Anterior cingulate cortex (tissue), 58 donors: ENCODE measurements at places on chromosomes 6 and 20.

GRCh38 chr20:44495257-44495656 is 19.6 kb downstream of the TTPAL start:
- DNase-seq: no peak

DNA sequence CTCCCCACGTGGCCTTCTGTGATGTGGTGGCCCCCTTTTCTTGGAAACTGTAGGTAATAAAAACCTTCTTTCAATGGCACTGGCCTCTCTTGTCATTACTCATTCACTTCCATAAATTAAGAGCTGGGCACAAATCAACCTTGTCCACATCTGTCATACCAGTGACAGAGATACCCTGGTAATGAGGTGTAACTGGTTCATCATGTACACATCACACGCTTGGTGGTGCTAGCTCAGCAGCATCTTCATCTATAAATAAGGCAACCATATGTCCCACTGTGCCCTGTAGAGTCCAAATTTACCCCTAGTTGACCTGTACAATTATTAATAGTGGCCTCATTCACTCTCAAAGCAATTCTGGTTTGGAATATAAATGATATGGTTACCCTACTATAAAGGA is 245.6 kb downstream of the HIVEP2 start:
- DNase-seq: no peak

DNA sequence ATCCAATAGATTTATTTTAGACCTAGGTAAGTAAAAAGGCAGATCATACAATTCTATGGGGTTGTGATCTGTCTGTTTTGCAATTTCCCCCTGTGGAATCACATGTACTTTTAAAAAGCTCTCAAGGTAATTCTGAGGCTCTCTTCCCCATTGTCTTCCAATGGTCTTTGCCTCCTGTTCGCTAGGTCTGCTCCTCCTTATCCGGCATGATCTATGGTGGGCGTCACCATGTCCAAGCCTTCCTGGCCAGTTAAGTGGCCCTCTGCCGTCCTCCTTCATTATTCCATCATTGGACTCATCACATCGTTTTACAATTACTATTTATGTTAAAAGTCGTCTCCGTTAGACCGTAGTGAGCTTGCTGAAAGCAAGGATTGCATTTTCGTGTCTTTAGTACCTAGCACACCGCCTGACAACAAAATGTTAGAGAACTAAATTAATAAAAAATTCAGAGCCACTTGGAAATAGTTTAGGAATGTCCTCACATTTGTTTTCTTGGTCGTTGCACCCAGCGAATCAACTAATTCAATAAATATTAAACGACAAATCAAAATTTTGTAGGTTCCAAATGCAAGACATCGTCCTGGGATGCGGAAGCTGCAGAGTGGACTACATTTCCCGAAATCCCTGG is 2.2 kb upstream of the STXBP5 start:
- DNase-seq: no peak

DNA sequence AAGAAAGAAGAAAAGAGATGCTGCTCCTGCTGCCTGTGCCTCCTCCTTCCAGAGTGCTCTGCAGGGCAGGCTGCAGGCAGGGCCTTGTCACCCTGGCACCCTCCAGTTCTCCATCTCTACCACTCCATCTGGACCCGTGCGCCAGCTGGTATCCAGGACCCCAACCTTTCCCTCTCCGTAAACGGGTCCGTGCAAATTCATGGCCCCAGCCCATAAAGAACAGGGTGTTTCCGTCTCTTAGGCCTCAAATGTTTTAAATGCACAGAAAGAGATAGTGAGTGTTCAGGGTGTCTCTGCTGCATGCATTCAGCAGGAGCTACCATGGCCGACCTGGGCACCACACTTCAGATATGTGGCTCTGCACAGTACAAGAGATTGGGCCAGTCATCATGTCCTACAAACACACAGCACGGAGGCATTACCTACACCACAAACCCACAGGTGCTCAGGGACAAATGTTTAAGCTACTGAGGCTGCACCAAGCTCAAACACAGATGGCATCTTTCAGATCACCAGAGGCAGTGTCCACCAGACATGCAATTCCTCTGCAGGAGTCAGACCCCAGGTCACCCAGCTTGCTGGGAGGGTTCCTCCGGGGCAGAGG is 258.1 kb downstream of the DLL1 start:
- DNase-seq: no peak

- DNase-seq: no peak
Observed at GRCh38 chr6:224350-224749, 67.9 kb upstream of the DUSP22 start.

DNA sequence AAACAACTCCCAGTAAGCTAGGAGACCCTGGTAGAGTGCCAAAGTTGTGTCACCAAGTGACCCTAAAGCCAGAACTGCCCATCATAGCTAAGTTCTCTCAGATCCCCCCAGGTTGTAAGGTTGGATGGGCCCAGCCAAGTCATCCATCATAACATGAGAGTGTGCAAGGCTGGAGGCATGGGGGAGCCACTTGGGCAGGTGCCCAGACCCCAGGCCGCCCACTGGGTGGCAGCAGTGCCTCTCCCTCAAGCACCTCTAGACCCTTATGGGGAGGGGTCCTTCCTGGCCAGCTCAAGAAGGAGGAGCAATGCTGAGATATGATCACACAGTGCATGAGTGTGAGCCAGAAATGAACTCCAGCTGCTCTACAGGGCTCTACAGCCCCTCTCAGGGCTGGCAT is 154.5 kb downstream of the MYLK4 start:
- no peak for DNase-seq

- DNase-seq: no peak
Observed at GRCh38 chr20:32292548-32292947, 15.1 kb downstream of the KIF3B start.

DNA sequence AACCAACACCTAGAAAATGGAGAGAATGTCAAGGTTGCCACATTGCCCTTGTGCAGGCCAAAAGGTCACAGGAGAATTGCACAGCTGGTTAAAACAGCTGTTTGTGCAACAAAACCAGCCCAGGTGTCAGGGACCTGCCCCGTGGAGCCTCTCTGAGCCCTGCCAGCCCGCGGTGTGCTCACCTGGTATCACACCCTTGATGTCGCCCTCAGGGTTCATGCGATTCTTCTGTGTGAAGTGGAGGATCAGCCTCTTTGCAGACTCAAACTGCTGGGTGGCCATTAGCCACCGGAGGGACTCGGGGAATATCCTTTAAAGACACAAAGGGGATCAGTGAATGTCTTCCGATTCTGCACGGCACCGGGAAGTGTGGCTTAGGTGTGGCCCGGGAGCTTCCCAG is 39.2 kb downstream of the PSMG4 start:
- DNase-seq: no peak

DNA sequence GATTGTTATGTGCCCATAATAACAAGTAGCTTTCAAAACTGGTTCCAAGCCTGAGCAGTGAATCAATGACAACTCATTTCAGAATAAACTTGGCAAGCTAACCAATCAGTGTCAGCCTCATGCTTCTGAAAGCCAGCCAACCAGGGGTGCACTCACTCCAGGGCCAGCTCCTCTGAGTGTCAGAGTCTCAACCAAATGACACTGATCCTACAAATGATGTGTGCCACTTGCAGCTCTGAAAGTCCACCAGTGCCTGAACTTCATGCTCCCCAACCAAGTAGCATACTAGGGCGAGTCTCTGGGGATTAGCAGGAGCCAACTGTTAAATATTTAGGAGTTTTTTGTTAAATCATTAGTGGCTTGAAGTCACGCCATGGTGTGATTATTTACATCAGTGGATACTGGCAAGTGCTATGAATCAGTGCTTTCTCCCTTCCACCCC is 4.5 kb downstream of the IYD start:
- DNase-seq: no peak

- DNase-seq: no peak
Observed at GRCh38 chr6:160667639-160668481, 3.8 kb upstream of the LPA start.

GRCh38 chr6:32337186-32337805 is 34.4 kb downstream of the TSBP1 start:
- no peak for DNase-seq

DNA sequence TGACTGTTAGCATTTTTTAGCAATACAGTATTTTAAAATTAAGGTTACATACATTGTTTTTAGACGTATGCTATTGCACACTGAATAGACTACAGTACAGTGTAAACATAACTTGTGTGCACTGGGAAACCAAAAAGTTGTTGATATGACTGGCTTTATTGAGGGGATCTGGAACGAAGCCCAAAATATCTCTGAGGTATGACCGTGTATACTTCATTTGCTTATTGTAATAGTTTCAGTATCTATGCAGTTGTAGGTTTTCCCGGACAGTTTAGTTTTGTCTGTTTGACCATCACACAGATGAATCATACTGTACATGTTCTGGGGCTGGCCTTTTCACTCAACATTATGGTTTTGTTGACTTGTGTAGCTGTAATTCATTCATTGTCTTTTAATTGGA is 6.9 kb upstream of the ZBTB12 start:
- no peak for DNase-seq

GRCh38 chr20:58921564-58921963 is 59.5 kb upstream of the NELFCD start:
- no peak for DNase-seq

- no peak for DNase-seq
Observed at GRCh38 chr20:6467562-6467961, 299.9 kb upstream of the BMP2 start.

DNA sequence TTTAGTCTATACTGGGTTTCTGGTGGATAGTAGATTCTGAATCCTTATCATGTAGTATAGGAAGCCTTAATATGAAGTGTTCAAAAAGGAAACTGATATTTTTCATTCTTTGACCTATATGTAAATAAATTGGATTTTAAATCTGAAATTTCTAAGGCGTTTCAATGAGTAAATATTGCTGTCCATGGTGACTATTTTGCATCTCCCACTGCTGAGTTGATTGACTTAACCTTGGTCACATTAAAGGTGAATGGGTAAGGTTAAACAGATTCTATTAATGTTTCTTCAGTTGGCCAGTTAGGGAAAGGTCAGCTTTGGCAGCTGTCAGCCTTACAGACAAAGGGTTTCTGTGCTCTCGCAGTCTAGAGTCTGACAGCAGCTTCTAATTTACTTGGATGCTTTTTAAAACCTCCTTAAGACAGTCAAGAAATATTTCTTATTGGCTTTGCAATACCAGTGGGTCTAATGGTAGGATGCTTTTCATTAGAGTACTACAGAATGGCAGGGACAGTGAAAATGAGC is 24.8 kb downstream of the PRIM2 start:
- no peak for DNase-seq

- DNase-seq: no peak
Observed at GRCh38 chr6:45556828-45557227, 179.1 kb upstream of the SUPT3H start.

DNA sequence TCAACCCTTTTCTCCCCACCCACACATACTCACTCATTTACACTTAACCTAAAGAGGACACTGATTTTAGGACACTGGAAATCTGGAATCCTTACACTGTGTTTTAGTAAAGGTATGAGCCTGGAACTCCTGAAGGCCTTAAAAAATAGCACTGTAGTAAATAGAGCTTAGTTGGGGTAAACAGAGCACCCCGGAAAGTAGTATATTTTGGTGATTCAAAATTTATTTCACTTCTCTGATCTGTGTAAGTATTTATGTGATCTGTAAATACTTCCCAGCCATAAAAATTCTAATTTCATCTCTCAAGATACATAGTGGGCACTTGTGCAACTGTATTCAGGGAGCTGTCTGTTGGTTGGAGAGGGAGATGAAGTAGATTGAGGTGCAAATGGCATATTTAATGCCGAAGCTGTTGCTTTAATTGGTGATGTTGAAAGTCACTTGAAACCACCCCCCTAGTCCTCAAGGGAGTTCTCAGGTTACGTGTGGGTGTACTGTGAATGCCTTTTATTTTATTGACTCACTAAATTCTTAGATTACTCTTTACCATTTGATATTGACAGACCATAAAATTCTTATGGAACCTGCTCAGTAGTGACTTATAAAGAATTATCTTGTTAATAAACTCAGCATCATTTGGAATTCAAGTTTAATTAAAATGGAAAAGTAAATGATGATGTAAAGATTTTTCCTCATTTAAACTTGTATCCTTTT is 154.9 kb downstream of the SOX4 start:
- no peak for DNase-seq

DNA sequence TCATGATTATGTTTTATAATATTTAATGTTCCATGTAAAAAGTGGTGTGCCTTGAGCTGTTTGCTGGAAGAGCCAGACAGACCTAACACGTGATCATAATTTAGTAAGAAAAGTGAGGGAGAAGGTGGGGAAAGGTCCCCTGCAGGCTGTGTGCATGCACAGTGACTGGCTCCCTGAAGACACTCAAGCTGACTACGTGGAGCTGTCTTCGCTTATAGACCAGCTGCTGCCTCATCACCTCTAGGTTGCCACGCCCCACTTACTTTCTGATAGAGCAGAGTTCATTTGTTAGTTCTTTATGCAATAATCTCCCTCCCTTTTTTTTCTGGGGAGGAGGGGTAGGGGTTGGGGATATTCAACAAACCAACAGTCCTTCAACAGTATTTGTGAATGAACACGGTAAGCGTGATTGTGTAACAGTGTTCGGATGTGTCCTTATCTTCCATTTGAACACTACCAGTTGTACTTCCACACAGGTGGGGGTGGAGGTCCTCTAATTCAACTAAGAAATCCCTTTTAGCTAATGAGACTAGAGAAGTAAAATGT is 157.3 kb downstream of the BACH2 start:
- DNase-seq: no peak

DNA sequence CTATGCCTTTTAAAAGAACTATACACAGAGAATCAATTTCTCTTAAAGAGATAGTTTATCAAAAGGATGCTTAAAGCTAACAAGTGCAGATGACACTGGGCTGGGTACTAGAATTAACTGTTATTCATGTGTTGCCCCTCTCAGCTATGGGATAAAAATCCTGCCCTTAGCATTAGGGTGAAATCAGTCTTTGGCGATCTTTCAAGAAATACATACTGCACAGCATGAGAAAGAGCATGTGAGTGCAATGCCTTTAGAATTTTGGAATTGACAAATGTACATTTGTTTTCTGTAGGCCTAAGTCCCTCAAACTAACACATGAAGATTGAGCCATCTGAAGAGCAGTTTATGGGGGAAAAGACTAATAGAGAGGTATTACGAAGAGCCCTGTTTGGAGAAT is 115.4 kb downstream of the ZFP64 start:
- no peak for DNase-seq

DNA sequence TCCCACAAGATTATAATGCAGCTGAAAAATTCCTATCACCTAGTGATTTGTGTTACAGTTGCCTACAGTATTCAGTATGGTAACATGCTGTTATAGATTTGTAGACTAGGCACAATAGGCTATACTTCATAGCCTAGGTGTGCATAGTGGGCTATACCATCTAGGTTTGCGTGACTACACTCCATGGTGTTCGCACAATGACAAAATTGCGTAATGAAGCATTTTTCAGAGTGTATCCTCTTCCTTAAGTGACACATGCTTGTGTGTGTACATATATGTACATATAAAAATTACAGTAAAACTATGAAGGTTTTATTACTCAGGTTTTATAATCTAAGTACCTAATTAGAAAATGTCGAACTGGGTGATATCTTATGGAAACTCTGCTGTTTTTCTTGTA is 133.0 kb downstream of the FARS2 start:
- no peak for DNase-seq
